ENCODE measurements at places on chromosomes 1 and 21. TPM values are rescaled to one million over a fixed set of nuclear protein-coding genes. Genes with fewer than 3 reads are reported as not detected.

The CRYBG2 gene
- 1.0 TPM for polyA plus RNA-seq

The PLA2G2C gene
- polyA plus RNA-seq, result not detected

The RAB25 gene
- polyA plus RNA-seq, result 54.4 TPM

The RASAL2 gene
- polyA plus RNA-seq, result 21.8 TPM

The ENAH gene
- 128 TPM for polyA plus RNA-seq

The TARBP1 gene
- 44.1 TPM for polyA plus RNA-seq

The LCE1D gene
- not detected for polyA plus RNA-seq

- DNase-seq, result no peak
Observed at GRCh38 chr21:38474124-38474523, 24.2 kb downstream of the ERG start.

DNA sequence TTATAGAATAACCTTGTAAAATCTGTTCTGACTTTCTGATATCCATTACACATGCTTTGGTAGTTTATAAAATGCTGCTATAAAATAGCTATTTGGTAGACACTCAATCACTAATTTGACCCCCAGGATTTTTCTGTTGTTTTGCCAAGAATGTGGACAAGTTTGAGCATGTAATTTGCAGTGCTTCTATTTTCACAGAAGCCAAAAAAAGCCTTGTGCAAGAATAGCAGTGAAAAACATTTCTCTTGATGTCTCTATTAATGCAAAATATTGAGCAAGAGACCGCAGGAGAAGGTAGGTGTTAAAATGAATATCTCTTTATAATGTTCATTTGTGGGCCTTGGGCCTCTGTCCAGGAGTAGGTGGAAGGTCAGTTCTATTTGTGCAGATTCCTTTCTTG is 22.5 kb downstream of the MAP3K7CL start:
- DNase-seq, result no peak

- no peak for DNase-seq
Observed at GRCh38 chr1:207876131-207876530, 34.8 kb downstream of the CD34 start.

- no peak for DNase-seq
Observed at GRCh38 chr1:20847611-20848080, 60.5 kb upstream of the HP1BP3 start.

DNA sequence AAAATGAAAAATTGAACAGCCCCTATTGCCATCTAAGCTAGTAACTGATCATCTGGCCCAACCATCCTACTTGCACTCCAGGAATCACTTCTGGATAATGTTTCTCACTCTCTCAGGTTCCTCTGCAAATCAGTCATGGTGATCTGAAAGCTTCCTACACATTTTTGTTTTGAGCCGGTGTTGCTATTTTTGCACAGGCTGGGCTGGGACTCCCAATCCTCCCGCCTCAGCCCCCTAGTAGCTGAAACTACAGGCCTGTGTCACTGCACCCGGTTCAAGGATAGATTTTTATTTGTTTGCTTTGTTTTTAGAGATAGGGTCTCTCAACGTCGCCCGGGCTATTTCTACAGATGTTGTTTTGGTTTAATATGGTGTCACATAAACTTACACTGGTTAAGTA is 40.5 kb upstream of the HMCN1 start:
- DNase-seq, result no peak

DNA sequence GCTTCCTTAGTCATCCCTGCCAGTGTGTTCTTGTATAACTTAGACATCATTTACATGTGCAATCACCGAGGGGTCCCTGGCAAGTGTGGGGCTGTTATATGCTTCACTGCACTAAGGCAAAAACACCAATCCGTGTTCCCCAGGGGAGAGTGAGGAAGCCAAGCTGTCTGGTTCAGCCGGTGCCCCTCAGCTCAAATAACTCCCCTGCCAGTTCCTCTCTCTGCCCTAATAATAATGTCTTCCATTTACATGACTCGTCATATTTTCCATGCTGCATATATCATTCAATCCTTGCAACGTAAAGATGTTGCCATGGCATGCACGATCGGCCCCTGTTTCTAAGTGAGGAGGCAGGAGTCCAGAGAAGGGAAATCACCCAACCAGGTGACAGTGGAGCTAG is 24.4 kb upstream of the NDC1 start:
- DNase-seq, result no peak

DNA sequence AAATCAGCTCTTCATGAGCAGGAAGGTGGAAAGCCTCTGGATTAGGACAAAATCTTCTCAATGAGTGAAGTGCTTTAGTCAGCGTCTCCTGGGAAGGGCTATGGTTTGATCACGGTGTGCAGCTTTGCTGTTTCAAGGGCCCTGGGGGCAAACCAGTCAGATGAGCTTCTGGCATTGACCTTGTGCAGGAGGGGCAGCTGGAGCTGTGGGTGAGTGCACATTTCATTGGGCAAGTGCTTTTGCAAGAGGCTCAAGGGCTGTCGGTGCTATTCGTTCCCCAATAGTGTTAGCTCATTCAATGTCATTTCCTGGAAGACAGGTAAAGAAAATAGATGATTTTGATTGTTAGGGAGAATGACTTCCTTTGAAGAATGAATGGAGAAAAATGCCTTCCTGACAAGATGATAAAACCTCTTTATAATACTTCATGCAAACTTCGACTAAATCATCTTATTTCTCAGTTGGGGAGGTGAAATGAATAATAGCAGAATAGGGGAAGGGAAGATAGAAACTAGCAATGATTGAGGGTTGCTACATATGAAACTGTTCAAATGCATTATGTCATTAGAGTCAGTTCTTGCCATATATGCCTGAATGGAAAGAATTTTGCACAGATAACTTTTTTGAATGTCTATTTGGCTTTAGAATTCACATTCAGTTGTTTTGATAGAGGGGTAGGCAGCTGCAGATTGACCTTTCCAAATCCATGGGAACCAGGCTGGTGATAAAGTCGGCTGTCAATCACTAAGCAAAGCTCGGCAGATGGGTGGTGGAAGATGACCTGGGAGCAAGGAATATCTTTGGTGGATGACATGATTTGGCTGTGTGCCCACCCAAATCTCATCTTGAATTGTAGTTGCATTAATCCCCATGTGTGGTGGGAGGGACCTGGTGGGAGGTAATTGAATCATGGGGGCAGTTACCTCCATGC is 12.9 kb upstream of the DISC1 start:
- DNase-seq, result no peak

GRCh38 chr1:239947801-239948200 is 143.9 kb upstream of the FMN2 start:
- no peak for DNase-seq

DNA sequence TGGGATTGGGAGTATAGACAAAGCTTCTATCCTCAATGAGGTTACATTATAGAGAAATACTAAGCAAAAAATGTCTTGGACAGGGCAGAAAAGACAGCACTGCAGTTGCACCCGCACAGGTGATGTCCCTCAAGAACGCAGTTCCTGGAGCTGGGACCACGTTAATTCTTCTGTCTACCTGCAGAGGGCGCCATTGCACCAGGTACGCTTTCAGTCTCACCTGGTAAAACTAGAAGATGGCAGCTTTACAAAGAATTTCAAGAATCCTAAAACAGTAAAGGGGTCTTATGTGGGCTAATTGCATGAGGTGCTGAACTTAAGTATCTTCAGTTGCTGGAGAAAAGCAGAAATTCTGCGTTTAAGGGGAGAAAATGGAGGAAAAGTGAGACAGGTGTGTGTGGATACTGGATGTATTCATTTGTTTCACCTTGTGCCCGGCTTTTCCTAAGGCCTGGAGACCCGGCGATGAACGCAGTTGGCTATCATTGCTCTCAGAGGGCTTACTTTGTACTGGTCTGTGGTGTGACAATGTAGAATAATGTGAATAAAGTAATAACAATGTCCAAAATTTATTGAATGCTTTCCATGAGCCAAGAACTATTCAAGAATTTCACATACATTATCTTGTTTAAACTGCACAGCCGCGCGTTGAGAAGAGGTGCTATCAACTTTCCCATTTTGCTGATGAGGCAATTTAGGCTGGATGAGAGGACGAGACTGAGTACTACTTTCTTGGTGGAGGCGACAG is 276.3 kb upstream of the GREM2 start:
- DNase-seq, result peak; percentile 21

- DNase-seq, result no peak
Observed at GRCh38 chr21:34844013-34844923, 175.5 kb downstream of the CLIC6 start.

DNA sequence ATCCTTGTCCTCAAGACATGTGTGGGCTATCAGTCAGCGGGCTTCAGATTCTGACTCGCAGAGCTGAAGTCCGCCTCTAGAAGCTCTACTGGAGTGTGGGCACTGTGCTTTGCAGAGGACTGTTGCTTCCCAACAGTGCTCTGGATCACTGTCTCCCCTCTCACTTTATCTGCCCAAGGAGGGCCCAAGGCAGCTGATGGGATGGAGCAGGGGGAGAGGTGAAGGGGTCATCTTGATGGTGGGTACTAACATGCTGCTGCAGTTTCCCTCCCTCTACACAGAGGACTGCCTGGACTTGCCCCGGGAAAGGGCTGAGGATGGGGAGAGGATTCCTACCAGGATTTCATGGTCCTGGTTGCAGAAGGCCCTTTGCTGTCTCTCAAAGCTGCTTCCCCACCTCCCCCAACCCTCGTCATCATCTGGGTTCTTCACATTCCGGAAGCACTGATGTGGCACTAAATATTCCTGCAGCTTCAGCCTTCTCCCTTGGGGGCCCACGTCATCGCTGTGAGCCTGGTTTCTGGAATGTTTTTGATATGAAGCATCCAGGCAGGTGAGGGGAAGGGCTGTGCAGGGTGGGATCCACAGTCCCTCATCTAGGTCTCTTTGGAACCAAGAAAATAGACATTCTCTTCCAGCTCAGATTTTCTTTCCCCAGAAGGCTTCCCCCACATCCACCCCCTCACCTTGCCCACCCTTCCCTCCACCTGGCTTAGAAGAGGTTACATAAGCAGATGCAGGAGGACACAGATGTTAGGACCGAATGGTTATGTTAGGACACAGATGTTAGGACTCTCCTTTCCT is 23.2 kb downstream of the NUAK2 start:
- DNase-seq, result peak; percentile 72

DNA sequence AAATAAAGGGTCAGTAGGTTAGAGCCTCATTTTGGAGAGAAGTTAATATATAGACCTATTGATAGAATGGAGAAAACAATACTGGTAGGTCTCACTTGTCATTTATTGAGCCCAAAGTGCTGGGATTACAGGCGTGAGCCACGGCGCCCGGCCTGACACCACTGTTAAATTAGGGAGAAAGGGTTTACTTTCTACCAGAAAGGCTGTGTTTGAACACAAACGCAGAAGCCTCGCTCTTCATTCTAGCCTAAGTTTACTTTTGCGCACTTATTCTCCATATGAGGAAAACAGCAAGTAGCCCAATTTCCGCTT is 710 bp upstream of the PRPF3 start:
- DNase-seq, result no peak

DNA sequence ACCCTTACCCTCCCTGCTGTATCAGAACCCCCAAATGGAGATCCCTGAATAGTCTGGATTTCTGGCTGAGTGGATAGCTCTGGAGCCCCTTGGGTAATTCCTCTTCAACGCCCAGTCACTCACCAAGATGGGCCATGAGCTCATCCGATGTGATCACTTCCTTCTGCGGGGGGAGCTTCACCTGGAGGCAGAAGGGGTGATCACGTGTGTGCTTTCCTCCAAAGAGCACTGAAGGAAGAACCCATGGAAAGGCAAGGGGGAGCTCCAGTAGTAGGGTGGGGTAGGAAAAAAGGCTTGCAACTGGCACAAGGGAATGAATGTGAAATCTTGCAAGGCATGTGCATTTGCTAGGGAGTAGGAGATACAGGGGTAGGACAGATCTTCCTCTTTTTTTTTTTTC is 5.1 kb downstream of the MINDY1 start:
- DNase-seq, result no peak

DNA sequence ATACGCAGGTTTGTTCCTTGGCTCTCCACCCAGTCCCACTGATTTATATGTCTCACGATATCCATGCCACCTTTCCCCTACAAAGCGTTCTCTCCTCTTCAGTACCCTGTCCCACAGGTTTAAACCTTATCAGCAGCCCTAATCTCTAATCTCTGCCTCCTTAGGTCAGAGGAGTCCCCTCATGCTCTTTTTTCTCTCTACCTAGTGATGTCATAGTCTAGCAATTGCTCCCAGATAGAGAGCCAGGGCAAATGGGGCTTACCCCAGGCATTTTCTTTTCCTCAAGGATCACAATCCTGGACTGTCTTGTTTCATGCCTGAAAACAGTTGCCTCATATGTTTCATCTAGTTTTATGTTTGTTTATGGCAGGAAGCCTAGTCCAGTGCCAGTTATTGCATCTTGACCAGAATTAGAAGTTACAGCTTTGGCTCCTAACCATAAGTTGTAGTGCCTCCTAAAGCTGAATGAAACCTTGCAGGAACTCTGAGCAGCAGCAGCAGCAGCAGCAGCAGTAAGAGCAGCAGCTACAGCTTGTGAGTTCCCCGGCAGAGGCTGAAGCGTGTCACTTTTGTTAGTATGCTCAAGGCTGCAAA is 26.7 kb upstream of the TP53BP2 start:
- DNase-seq, result no peak

GRCh38 chr1:37482796-37483744 is 8.7 kb downstream of the ZC3H12A start:
- no peak for DNase-seq

- DNase-seq, result no peak
Observed at GRCh38 chr21:35048183-35048601, 910 bp downstream of the RUNX1 start.

DNA sequence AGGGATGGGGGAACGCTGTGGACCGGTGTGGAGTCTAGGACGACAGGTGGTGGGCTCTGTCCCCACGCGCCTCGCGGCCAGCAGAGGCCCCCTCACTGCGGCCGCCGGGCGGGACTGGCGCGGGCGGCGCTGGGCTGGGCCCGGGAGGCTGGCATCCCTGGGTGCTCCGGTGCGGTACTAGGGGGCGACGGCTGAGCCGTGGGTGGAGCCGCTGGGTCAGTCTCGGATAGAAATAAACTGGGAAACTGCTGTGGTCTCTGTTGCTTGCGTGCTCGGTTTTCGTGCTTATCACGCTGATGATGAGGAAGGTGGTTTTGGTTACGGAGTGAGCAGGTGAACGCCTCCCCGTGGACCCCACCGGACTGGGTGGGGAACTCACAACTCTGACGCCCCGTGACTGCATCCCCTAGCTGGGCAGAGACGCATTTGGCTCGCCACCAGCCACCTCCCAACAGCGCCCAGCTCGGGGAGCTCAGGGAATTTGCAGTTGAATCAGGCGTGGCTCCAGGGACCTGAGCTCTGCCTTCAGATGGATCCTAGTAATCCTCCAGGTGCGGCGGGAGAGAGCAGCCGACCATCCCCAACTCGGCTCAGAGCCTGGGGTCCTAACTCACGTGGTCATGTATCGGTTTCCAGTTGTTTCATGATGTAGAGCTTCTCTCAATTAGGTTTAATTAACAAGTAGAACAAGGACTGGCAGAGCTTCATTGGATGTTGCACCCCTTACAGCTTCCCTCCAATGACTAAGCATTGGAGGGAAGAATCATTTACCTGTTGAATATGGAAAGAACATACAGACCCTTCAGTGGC is 32.1 kb downstream of the HSD17B7 start:
- DNase-seq, result no peak

DNA sequence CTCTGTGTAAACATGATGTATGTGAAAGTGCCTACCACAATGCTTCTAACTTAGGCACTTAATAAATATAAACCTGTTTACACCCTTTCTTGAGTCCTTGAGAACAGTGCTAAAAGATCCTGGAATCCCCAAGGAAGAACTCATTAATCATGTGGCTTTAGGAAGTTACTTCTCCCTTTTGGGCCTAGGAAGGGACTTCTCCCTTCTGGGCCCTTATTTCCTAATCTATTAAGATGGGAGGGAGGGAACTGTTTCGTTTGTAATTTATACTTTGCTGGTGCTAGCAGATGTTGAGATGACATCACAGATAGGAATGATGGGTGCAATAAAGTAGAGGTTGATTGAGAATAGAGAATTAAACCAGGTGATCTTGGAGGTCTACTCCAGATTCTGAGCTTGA is 1.2 kb downstream of the BTF3L4 start:
- no peak for DNase-seq

- DNase-seq, result no peak
Observed at GRCh38 chr1:109763646-109764415, at the start of gene EPS8L3. Gene EPS8L3, minus strand, starts transcription at chr1:109763923. Its CDS starts 2,174 bp downstream, at chr1:109761749.
